ENCODE measurements at places on chromosomes 4 and X. TPM values are rescaled to one million over a fixed set of nuclear protein-coding genes. Genes with fewer than 3 reads are reported as not detected.

The FMR1 gene
- total RNA-seq, result 40.3 TPM

The SHOX gene
- total RNA-seq, result not detected

The PAGE1 gene
- total RNA-seq, result not detected

The FOXR2 gene
- not detected for total RNA-seq

The REPS2 gene
- total RNA-seq, result 3.9 TPM

The DCLK2 gene
- total RNA-seq, result 5.6 TPM

The USP51 gene
- total RNA-seq, result 2.0 TPM

The FAM47E gene
- total RNA-seq, result 1.4 TPM

The PHEX gene
- total RNA-seq, result 0.56 TPM

DNA sequence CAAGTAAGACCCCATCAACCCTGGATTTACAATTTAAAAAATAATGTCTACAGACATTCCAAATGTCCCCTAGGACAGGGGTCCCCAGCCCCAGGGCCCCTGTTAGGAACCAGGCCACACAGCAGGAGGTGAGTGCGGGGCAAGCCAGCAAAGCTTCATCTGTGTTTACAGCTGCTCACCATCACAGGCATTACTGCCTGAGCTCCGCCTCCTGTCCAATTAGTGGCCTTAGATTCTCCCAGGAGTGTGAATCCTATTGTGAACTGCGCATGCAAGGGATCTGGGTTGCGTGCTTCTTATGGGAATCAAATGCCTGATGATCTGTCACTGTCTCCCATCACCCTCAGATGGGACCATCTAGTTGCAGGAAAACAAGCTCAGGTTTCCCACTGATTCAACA is 146.1 kb downstream of the ATP10D start:
- no peak for DNase-seq

DNA sequence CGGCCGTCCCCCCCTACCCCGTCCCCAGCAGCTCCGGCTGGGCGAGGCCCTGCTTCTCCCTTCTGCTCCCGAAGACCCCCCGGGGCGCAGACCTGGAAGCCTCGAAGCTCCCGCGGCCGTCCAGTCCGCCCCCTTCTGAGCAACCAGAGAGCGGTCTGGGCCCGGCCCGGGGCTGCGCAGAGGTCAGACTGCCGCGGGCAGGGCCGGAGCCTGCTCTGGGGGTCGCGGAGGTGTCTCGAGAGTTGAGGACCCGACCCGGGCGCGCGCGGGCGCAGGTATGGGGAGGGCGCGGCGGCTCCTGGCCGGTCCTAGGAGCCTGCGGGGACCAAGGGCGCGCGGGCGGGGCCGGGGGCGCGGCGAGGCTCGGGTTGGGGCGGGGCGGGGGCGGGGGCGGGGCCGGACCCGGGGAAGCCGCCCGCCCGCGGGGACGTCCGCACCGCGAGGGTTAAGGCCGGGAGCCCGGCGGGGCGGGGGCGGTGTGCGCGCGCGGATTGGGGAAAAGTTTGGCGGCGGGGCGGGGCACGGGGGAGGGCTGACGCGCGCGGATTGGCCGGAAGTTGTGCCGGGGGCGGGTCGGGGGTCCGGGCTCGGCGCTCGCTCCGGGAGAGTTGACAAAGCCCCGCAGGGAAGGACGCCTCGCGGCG is at the start of gene FGFRL1:
FGFRL1 (plus strand) TSS at position 605 of the 644 bp plus-strand sequence. CDS start 860 bp downstream, outside the sequence.
- DNase-seq, result peak; percentile 97

DNA sequence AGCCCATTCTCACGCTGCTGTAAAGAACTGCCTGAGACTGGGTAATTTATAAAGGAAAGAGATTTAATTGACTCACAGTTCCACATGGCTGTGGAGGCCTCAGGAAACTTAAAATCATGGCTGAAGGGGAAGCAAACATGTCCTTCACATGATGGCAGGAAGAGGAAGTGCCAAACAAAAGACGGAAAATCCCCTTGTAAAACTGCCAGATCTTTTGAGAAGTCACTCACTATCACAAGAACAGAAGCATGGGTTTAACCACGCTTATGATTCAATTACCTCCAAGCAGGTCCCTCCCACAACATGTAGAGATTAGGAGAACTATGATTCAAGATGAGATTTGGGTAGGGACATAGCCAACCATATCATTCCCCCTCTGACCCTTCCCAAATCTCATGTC is 335.5 kb downstream of the IL15 start:
- no peak for DNase-seq

GRCh38 chr4:18850867-18851266 is 829.3 kb upstream of the LCORL start:
- no peak for DNase-seq

- no peak for DNase-seq
These were observed 158.1 kb upstream of the VCX3A start for GRCh38 chrX:6693051-6693450.

DNA sequence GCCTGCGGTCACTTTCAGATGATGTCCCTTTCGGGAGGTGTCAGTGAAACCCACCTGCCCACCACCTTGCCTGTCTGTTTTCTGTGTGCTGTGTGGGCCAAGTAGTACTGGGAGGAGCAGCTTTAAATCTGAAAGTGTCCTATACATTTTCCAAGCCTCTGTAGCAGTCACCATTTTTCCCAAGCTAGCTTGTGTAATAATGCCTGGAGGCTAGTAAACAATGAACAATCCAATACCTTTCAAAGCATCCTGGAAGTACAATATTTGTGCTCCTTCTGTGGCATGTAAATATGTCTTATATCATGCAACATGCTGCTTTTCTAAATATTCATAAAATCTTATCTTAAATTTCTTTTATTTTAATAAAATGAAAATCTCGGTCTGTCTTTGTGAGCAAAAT is 111.6 kb upstream of the C1GALT1C1 start:
- DNase-seq, result no peak

DNA sequence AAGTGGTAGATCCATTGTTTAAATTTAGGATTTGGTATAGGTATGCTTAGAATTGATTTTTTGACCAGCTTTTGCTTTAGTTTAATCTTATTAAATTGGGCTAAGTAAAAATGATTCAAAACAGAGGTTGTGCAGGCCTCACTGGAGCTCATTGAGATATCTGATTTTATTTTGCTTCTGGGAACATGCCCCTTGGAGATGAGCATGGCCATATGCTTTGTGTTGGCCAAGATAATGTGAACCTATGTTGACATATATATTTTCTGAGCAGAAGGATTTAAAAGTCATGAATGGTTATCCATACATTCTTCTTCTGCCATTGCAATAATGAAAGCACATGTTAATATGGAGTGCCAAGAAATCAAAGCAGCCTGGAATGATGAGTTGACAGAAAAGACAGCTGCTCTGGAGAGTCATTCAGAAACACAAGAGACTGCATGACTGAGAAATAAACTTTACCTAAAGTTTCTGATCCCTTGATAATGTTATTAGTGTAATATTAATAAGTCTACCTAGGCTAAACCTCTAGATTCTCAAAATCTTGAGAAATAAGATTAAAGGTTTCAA is 489.7 kb upstream of the GNPDA2 start:
- no peak for DNase-seq

- no peak for DNase-seq
These were observed 8.3 kb downstream of the RNF212 start for GRCh38 chr4:1105067-1105466.

- DNase-seq, result no peak
These were observed 55.8 kb downstream of the PTTG2 start for GRCh38 chr4:38015886-38016515.

DNA sequence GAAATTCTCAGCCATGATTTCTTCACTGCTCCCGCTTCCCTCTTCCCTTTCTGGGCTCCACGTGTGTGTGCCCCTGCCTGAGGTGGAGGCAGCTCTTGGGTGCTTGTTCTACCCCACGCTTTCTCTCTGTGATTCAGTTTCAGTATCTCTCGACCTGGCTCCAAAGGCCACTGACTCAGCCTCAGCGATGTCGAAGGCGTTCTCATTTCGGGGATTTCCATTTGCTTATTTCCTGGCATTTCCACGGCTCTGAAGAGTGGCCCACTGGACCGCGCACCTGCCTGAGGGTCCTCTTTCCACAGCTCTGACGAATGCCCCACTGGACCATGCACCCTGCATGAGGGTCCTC is 52.4 kb downstream of the GAK start:
- DNase-seq, result no peak

DNA sequence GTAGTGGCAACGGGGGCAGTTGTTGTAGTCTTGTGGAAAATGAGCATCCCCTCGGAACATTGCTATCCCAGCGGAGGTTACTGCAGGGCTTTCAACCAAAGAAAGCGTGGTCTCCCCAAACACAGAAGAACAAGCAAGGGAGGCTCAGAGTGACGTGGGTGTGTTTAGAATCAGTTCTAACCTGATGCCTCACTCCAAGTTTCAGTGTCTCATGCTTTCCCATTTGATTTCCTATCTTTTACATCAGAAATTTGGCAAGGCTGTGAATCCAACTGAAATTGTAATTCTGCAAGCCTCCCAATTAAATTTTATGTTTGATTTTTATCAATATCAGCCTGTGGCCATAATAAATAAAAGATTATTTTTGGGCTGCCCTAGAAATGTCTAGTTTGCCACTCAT is 156.1 kb upstream of the LNX1 start:
- DNase-seq, result no peak

DNA sequence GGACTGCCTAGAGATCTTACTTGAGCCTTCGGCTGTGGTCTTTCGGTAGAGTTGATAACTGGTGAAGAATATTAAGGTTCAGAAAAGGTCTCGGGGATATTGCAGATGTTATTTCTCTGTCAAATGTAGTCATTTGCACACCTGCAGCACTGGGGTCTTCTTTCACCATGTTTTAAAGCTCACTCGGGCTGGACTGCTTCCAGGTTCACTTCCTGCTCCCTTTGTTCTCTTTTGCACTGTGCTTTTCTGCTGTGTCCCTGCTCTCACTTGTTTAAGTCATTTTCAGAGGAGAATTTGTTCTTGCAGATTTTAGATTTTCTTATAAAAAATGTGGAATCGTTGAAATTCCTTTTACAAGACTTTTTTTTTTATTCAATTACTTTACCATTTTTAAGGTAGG is 68.5 kb downstream of the BMPR1B start:
- DNase-seq, result no peak

GRCh38 chr4:23333946-23334878 is 555.6 kb downstream of the PPARGC1A start:
- DNase-seq, result no peak

GRCh38 chrX:112677167-112677566 is 2.6 kb downstream of the LHFPL1 start:
- no peak for DNase-seq

DNA sequence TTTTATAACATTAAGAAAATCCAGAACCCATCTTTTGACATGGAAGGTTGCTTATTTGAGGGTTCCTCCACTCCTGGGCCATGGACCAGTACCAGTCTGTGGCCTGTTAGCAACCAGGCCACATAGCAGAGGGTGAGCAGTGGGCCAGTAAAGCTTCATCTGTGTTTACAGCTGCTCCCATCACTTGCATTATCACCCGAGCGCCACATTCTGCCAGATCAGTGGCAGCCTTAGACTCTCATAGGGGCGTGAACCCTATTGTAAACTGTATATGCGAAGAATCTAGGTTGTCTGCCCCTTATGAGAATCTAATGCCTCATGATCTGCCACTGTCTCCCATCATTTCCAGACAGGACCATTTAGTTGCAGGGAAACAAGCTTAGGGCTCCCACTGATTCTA is 58.6 kb downstream of the NDST4 start:
- DNase-seq, result no peak

DNA sequence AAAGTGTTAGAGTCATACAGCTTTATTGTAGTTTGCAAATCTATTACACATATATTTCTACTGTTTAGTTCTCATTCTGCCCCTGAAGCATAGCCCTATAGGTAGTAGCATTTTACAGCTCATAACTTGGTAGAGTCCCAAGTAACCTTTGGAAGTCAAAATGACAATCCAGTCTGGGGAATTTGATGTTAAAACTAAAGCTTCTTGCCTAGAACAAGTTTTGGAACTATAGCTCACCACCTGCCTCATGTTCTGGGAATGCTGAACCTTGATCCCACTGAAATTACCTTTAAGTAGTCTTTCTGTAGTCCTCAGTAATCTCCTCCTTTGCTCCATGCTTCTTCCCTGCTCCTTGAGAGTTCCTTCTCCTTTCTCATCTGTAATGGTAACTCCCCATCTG is 8.4 kb downstream of the UGT8 start:
- no peak for DNase-seq

GRCh38 chr4:26151615-26152014 is 169.2 kb upstream of the RBPJ start:
- no peak for DNase-seq

DNA sequence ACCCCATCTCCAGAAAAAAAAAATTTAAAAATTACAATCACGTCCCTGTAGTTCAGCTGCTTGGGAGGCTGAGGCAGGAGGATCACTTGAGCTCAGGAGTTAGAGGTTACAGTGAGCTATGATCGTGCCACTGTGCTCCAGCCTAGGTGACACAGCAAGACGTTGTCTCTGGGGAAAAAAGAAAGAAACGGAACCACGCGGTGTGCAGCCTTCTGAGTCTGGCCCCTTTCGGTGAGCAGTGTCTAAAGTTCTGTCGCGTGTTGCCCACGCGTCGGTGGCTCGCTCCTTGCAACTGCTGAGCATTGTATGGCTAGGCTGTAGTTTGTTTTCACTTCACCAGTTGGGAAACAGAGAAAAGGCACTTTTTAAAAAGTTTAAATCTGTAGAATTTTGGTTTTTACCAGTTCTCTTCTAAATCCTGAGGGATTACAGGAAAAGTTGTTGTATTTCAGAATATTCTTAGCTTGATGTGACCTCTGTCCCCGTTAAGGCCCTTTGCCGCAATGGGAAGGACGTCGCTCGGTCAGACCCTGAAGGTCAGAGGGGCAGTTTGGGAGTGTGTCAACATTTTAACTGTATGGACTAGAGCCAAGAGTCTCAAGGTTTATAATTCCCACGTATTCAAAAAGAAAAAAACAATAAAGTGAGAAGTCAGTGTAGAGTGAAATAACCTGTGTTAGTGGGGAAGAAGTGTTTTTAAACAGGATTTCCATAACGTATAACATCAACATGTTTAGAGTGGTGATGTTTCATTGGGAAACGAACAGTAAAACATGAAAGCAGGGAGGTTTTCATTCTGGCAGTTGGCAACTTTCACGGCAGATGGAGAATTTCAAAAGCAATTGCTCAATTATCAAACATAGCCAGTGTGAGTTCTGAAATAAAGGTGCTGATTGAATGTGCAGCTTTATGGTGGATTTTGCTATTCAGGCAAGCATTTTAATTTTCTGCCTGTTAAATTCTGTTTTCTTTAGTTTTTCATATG is 45.8 kb upstream of the MSANTD1 start:
- DNase-seq, result peak; percentile 53

- DNase-seq, result peak; percentile 69
These were observed 5.6 kb downstream of the MSANTD1 start for GRCh38 chr4:3254302-3255131.

DNA sequence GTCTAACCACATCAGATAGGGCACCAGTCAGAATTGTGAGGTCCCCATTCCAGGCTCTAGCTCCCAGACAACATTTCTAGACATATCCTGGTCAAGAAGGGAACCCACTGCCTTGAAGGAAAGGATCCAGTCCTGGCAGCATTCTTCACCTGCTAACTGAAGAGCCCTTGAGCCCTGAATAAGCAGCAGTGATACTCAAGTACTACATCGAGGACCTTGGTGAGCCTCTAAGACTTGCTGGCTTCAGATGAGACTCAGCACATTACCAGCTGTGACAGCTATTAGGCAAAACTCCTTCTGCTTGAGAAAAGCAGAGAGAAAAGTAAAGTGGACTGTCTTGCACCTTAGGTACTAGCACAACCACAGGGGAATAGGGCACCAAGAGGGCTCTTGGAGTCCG is 205.8 kb upstream of the F9 start:
- no peak for DNase-seq

GRCh38 chr4:144289667-144290428 is 149.3 kb upstream of the GYPA start:
- DNase-seq, result no peak

Measured in posterior vena cava (tissue), 2 donors.